ENCODE measurements at places on chromosomes 11 and 22.

- no peak for DNase-seq
- H3K27me3 ChIP-seq = peaks cover 78% of the 10 kb centered on the region
- no peak overlapping the region for H3K4me3 ChIP-seq
- H3K36me3 ChIP-seq = no peaks in the 10 kb centered on the region
Measured at GRCh38 chr22:22916215-22916951, 28.8 kb downstream of the IGLL5 start.

DNA sequence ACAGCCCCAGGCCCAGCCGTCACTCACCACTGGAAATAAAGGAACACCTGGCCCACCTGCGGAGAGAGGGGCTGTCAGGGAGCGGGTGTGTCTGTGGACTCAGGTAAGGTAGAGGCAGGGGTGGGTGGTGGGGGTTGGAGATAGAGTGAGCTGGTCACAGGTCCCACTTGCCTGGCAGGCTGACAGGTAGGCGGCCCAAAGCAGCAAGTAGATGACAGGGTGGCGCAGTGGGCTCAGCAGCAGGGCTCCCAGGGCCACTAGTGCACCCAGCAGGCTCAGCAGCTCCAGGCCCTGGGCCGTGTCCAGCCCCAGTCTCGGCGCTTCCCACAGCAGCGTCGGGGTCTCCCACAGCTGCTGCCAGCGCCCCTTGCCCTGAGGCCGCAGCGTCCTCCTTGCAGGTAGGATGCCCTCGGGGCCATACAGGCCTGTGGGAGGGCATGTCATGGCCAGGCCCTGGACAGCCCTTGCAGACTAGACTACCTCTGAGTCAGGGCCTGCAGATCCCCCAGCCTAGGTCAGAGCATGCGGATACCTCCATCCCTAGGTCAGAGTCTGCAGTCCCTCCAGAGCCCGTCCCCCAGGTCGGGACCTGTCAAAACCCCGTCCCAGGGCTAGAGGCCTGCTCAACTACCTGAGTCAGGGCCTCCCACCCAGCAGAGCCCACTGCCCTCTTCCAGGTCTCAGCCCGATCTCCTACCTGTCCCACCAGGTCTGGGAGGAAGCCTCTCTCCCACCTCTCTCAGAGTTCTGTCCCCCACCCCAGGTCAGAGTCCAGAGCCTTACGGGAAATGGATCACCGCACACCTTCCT lies 686 bp downstream of the LMF2 start:
- H3K27ac ChIP-seq = peak overlapping the region; percentile 96
- H3K4me3 ChIP-seq = peak overlapping the region; percentile 93
- no peaks in the 10 kb centered on the region for H3K27me3 ChIP-seq
- no peak for DNase-seq
- peaks cover 13% of the 10 kb centered on the region for H3K36me3 ChIP-seq

GRCh38 chr22:28882878-28883656 lies at the start of gene ZNRF3:
TSS of gene ZNRF3 (plus strand) at chr22:28883572. CDS start at chr22:28883767, 195 bp downstream.
- no peaks in the 10 kb centered on the region for H3K36me3 ChIP-seq
- H3K4me3 ChIP-seq = peak within 1 kb of the TSS; percentile 72
- peaks cover 22% of the 10 kb centered on the region for H3K4me1 ChIP-seq
- peaks cover 74% of the 10 kb centered on the region for H3K27me3 ChIP-seq

DNA sequence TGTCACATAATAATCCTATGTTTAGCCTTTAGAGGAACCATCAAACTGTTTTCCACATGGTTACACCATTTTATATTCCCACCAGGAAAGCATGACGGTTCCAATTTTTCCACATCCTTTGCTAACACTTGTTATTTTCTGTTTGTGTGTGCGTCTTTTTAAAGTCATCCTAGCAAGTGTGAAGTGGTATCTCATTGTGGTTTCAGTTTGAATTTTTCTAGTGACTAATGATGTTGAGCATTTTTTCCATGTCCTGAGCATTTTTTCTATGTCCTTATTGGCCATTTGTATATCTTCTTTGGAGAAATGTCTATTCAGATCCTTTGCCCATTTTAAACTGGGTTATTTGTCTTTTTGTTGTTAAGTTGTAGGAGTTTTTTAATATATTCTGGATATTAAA lies 53.7 kb upstream of the DEPDC7 start:
- H3K4me3 ChIP-seq = no peak overlapping the region
- no peaks in the 10 kb centered on the region for H3K27me3 ChIP-seq
- H3K4me1 ChIP-seq = peaks cover 8% of the 10 kb centered on the region
- no peak overlapping the region for H3K27ac ChIP-seq
- peaks cover 16% of the 10 kb centered on the region for H3K36me3 ChIP-seq

DNA sequence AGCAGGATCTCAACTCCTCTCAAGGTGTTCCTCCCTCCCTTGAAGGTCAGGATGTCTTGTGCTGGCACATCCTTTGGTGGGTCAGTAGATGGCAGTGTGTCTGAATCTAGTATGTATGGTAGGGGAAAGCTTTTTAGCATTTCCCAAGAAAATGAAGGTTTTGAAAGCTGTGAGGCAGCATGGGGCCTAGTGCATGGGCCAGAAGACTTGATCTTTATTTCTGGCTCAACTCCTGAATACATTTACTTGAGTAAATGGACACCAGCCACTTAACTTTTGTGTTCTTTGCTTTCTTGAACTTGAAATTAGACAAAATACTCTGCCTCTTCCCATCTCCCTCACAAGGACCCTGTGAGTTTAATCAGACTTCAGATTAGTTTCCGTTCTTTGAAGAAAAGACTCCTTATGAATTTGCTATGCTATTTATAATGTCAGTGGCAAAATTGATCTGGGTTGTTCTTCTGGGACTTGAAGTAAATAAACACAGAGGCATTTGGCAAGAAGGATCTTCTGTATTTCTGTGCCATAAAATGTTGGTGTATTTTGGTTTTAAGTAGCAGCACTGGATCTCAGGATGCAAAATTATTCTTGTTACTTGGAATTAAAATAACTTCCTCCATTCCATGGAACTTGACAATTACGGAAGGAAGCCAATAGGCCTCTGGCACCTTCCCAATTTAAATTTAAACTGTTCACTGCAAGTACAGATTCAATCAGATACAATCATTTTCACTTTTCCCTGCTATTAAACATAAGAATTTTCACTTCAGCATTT lies 288.8 kb downstream of the CASP12 start:
- peaks cover 3% of the 10 kb centered on the region for H3K27me3 ChIP-seq
- no peaks in the 10 kb centered on the region for H3K36me3 ChIP-seq
- no peak overlapping the region for H3K27ac ChIP-seq
- DNase-seq = peak; percentile 43

All from activated naive CD4-positive, alpha-beta T cell treated with anti-CD3 and anti-CD28 coated beads, Interleukin-2, amount 10 ng/mL, durations not matched to agents 7 days and 5 days (primary cell).